ENCODE measurements at places on chromosomes 3 and 15. TPM values are rescaled to one million over a fixed set of nuclear protein-coding genes. Genes with fewer than 3 reads are reported as not detected.

FILIP1L gene
- total RNA-seq: 8.5 TPM

DNA sequence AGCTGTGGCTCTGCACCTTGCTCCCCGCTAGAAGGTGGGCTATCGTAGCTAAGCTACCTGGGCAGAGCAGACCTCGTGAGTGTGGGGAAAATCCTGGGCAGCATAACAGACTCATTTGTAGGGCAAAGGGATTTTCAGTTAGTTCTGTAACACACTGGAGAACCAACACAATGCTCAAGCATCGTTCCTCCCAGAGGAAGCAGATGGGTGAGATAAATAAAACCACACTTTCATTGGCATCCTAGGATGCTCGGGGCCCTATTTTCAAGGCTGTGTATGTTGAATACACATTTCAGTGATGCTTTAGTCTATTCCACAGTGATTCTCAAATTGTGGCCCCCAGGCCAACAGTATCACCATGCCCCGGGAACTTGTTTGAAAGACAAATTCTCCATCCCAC lies 20.0 kb downstream of the LIPC start:
- no peak for DNase-seq

GRCh38 chr3:151460774-151461450 lies at the start of gene IGSF10:
IGSF10 (minus strand) TSS chr3:151461061; CDS start chr3:151458709, 2,352 bp downstream.
- DNase-seq: no peak

DNA sequence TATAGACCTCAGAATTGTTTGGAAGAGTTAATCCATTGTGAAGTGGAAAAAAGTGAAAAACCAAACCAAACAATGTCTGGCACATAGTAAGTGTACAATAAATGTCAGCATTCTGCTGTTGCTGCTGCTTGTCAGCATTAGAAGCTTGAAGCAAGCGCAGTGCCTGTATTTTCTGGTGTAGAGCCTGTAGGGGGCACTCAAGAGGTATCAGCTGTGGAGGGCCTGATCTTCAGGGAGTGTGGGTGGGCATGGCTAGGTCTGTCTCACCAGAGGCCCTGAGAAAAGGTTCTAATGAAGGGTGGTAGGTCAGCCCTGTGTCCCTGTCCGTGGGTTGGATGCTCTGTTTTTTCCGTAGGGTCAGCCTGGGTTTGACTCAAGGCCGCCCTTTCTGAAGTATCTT lies 3.6 kb downstream of the ADAMTSL3 start:
- no peak for DNase-seq

PIF1 gene
- 3.9 TPM for total RNA-seq

- no peak for DNase-seq
These were observed 63.8 kb upstream of the TBC1D5 start for GRCh38 chr3:17806201-17806600.

- peak; percentile 93 for DNase-seq
These were observed 67.1 kb downstream of the MB21D2 start for GRCh38 chr3:192850451-192850981.

DNA sequence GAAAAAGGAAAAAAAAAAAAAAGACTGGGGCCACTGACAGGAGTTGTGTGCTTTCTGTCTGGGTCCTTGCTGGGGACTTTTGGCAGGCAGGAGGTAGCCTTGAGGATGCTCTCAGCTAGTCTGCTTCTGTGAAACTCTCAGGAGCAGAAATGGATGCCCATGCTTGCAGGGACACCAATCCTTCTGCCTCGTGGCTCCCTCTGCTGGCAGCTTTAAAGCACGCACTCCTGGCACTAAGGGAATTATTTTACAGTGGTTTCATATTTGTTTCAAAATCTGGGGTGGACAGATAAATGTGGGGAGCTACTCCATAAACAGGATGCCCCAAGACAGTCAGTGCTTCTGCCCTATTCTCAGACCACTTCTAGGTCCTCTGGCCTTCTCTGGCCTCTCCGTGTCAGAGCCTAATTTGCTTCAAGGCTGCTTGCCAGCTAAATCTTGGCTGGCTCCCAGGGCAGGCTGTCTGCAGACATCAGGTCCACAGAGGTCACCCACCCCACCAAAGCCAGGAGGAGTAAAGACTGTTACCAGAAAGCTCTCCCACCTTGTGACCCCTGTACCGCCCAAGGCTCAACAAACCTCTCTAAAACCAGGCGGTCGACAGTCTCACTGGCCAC lies 17.1 kb downstream of the TRAIP start:
- peak; percentile 52 for DNase-seq

DNA sequence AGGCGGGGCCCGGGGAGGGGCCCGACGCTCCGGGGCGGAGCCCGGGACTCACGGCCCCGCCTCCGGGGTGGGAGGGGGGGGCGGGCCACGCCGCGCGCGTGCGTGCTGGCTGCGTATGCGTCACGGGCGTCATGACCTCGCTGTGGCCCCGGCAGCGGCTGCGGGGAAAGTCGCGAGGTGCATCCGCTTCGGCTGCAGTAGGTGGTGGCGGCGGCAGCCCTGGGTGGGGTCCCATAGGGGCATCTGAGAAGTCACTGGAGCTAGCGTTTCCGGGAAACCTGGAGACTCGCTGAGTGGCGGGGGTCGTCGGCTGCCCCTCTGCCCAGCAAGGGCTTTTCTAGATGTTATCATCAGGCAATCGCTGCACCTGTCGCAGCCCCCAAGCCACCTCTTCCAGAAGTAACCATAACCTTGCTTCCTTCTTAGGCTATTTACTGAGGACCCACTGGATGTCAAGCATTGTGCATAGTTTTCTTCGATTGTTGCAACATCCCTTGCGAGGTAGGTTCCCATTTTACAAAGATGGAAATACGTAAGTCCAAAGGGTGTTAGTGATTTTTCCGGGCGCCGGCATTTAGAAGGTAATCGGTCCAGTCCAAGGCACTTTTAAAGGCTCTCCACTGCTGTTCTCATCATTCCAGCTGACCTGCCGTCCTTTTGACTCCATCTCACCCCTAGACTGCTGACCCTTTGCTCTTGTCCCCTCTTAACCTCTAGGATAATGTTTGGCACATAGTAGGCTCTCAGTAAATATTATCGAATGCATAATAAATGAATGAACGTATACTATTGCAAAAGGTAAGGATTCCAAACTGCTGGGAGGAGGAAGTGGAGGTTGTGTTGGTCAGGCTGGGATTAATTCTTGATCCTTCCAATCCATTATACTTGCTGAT lies at the start of gene GDPGP1:
TSS of gene GDPGP1 (plus strand) at position 114 of the 893 bp plus-strand sequence. CDS start 6,700 bp downstream, outside the sequence.
- DNase-seq: no peak

SLC22A14 gene
- total RNA-seq: 0.75 TPM

KLHL6 gene
- total RNA-seq: 0.67 TPM

- no peak for DNase-seq
These were observed 87.9 kb upstream of the MEF2A start for GRCh38 chr15:99477791-99478471.
